ENCODE measurements at places on chromosomes 12 and 14.

GRCh38 chr14:77707355-77707723 lies 484 bp downstream of the ALKBH1 start:
- DNase-seq: no peak

GRCh38 chr12:122250536-122250935 lies 15.8 kb downstream of the VPS33A start:
- no peak for DNase-seq

GRCh38 chr14:103692871-103693270 lies 22.4 kb downstream of the XRCC3 start:
- no peak for DNase-seq

- DNase-seq: no peak
Observed at GRCh38 chr12:6684609-6685008, 4.6 kb downstream of the ZNF384 start.

GRCh38 chr14:100885196-100885595 lies 18.3 kb downstream of the RTL1 start:
- no peak for DNase-seq

DNA sequence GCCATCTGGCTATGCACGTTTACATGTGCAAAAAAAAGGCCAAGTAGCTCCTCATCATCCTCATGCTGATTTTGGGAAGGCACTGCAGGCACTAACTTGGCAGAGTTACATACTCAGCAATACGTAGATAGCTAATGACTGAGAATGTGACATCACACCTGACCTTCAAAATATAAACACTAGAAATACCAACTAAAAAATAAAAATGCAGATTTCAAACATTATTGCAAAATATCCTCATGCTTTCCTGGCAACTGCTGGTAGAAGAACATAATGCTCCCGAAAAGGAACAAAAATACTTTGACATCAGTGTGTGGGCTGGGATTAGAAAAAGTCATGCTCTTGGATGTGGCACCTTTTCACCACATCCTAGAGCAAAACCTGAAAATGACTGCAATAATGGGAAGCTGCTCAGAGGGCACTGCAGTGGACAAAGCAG lies 153.2 kb upstream of the ABCD2 start:
- no peak for DNase-seq

DNA sequence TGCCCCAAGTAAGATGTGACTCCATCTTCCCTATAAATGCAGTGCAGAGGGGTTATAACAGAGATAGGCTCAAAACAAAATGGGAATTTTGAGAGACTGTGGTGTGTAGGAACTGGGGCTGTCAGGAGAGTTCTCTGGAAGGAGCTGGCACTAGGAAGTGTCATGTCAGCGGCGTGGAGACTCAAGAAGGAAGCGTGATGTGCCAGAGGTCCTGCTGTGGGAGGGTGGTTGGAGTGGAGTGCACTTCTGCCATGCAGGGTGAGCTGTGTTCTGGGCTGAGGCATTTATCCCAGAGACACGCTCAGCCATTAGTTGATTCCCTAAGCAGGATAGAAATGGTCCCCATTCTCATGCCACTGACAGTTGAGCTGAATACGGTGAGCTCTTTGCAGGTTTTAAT lies 19.0 kb downstream of the GLT1D1 start:
- DNase-seq: no peak

DNA sequence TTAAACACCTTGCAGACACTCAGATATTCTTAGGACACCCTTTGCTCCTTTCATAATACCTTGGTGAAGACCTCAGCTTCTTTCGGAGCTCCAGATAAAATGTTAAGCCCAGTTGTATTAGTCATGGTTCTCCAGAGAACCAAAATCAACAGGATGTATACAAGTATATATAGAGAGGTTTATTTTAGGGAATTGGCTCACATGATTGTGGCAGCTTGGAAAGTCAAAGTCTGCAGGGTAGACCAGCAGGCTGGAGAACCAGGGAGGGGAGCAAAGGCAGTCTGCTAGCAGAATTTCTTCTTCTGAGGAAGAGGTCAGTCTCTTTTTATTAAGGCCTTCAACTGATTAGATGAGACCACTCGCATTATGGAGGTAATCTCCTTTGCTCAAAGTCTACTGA lies 6.9 kb upstream of the IGF1 start:
- DNase-seq: no peak

GRCh38 chr12:18576104-18576626 lies 161.6 kb downstream of the PLCZ1 start:
- no peak for DNase-seq

DNA sequence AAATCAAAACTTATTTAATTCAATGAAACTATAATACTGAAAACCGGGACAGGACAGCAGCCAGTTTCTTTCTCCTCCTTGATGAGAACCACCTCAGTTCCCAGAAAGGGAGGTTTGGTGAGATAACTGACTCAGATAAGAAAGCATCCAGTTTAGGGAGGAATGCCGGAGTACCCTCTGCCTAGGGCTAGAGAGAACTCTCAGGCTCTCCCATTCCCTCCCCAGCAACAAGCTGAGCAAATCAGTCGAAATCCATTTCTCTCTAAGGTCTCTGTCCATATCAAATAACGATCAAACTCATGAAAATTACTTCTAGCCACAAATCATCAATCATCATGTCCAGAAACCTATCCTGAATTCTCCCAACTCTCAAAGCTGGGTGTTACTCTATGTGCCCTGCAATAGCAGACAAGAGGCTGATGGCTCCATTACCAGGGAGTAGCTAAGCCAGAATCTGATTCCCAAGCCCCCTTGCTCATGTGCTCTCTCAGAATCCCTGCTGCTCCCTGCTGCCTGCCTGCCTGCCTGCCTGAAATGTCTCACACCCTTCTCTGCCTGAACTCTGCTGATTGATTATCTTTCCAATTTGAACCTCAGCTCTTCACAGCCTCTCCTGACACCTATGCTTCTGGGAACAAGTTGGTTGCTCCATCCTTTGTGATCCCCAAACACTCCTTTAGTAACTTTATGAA lies 49.4 kb downstream of the SLC25A47 start:
- no peak for DNase-seq

DNA sequence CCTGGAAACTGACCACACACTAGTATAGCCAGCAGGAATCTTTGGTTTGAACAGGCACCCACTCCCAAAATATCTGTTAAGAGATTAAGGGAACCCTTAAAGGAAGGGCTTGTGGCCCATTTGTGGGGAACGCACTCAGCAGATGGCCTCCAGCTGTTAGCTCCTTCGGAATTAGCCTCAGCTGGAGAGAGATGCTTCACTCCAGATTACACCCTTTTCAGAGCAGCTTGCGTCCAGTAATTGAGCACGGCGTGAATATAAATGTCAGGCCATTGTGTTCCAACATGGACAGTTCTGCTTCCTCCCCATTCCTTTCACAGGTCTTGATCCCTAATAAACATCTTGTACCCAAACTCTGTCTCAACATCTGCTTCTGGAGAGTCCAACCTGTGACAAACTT lies 397.8 kb downstream of the SEC23A start:
- no peak for DNase-seq

GRCh38 chr12:13004361-13004760 lies 4.3 kb upstream of the HEBP1 start:
- DNase-seq: no peak

GRCh38 chr14:77903937-77904617 lies 104.2 kb downstream of the ADCK1 start:
- DNase-seq: no peak

DNA sequence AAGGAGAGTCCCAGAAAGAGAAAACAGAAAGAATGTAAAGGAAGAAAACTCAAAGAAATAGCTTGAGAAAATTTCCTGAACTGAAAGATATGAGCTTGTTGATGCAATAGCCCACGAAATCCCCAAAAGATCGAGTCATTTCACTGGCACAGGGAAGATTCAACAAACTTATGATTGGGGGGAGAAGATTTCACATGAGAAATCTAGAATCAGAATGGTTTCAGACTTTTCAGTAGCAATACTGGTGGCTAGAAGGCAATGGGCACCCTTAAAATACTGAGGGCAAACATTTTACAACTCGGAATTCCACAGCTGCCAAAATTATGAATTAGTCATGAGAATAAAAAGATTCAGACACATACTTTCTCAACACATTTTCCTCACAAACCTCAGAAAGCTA lies 8.9 kb upstream of the KRT7 start:
- no peak for DNase-seq

- DNase-seq: no peak
Observed at GRCh38 chr14:94635154-94635553, 23.0 kb downstream of the SERPINA3 start.

- DNase-seq: no peak
Observed at GRCh38 chr12:79071498-79071897, 206.9 kb downstream of the SYT1 start.

GRCh38 chr14:61476105-61476753 lies 154.8 kb downstream of the PRKCH start:
- DNase-seq: no peak

GRCh38 chr14:104091061-104091926 lies 5.8 kb downstream of the ASPG start:
- no peak for DNase-seq

DNA sequence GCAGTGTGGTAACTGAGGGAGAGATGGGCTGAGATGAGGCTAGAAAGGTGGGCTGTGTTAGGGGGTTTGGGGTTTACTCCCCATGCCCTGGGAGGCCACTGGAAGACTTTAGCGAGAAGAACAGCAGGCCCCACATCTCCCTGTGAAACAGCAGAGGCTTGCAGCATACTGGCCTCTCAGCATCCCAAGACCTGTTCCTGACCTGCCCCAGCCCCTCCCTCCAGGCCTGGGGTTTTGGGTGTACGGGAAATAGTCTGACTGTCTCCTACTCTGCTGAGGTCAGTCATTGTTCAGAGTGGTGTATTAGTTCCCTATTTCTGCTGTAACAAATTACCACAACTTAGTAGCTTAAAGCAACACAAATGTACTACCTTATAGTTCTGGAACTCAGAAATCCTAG lies 103.5 kb upstream of the HIF1A start:
- DNase-seq: no peak

DNA sequence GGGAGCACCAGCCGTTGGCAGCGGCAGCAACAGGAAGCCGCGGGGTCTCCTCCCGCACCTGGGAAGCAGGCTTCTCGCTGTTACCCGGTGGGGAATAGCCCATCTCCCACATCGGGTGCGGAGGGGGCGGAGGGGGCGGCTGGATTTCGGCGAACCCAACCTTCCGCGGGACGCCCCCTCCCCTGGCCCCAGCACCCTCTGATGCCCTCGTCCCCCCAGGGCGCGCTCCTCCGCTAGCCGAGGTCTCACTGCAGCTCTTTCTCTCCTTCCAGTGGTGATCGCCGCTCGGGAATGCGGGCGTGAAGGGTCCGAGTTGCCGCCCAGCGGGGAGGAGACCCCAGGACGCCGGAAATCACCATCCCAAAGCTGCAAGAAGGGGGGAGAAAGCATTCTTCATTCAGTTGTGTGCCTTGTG lies 303 bp downstream of the SAMD4A start:
- DNase-seq: no peak

DNA sequence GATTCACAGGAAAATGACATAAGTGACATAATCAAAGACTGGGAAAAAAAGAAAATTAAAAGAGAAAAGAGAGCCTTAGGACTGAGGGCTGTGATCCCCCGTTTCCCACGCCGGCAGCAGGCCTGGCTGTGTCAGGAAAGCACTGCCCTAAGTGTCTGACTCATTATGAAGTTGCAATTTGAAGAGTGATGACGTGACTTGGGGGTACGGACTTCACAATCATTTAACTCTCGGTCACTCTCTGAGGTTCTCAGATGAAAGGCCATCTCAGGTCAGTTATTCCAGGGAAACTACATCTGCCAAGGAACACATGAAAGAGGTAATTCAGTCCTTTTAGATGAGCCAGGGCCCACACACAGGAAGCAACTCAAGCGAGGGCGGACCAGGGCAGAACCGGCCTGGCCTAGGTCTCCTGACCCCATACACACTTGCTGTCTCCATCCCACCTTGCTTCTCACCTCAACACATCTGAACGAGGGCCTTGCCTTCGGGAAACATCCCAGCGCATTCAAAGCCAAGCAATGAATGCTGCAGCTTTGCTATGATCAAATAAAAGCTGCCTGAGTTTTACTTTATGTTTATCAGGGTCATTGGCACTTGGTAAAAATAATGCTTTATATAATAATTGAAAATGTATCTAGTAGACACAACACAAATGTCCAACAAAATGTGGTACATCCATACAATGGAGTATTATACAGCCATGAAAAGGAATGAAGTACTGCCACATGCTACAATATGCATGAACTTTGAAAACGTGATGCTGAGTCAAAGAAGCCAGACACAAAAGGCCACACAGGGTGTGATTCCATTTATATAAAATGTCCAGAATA lies 2.7 kb downstream of the SSH1 start:
- DNase-seq: no peak

- DNase-seq: no peak
Observed at GRCh38 chr14:101687756-101688546, 73.6 kb upstream of the PPP2R5C start.

DNA sequence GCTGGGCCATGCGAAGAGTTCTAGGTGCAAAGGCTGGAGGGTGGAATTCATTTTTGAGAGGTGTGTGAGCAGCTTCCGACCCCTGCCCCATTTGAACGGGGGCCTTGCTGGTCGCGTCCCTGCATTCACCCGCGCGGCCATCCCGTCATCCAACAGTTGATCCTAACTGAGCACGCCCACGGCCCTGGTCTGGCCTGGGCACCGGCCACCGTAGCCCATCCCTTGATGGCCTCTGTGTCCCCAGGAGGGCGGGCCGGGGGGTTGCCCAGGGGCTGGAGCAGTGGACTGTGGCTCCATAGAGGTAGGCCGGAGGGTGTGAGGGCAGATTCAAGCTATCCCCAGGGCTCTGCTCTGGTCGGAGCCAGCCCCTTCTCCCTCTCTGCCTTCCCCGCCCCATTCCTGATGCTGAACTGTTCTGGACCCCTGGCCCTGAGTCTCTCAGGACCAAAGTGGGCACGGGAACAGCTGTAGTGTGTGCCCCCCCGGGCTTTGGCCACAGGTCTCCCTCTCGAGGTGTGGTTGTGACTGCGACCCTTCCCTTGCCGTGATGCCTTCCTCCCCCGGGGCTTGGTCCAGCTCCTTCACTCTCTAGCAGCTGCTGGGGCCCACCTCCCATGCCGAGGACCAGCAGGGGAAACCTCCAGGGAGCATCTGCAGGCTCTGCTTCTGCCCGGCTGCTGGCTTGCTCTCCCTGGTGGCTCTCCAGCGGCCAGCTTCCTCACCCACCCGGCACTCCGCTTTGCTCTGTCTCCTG lies 9.1 kb downstream of the MEG3 start:
- no peak for DNase-seq

GRCh38 chr12:127358888-127359287 lies 908.1 kb upstream of the TMEM132C start:
- no peak for DNase-seq

DNA sequence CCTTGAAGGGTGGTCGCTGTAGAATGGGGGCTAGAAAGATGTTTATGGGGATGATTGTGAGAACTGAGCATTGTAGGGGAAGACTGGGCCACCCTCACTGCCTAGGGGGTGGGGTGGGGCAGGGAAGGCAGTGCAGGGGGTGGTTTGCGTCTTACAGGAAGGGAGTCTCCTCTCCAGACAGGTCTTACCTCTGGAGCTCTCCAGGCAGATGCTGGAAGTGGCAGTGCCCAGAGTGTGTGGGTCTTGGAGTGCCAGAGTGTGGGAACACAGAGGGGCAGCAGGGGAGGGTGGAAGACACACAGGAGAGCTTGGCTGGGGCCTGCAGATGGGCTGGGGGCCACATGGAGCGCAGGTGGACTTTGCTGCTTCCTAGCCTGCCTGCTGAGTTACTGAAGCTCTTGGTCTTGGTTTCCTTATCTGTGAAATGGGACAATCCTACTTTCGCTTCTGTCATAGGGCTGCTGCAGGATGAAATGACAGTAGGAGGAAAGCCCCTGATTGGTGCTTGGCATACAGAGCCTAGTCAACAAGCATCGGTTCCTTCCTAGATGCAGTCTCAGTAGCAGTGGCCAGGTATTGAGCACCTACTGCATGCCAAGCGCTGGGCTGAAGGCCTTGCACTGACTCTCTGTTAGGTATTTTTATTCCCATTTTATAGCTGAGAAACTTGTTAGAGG lies 118.3 kb downstream of the SLC25A47 start:
- DNase-seq: no peak

GRCh38 chr12:57088354-57089270 lies at the start of gene NAB2:
TSS of gene NAB2 (plus strand) at chr12:57089114. CDS start at chr12:57089272, 158 bp downstream.
- peak; percentile 85 for DNase-seq

Data from anterior cingulate cortex (tissue), 58 donors.